K562 (cell line): ENCODE measurements at places on chromosomes 2 and 18. TPM values are rescaled to one million over a fixed set of nuclear protein-coding genes. Genes with fewer than 3 reads are reported as not detected.

- DNase-seq: no peak
Measured at GRCh38 chr2:44267269-44267795, 7.9 kb upstream of the SLC3A1 start.

- DNase-seq: no peak
Measured at GRCh38 chr2:12261986-12262680, 454.6 kb upstream of the TRIB2 start.

- DNase-seq: no peak
Measured at GRCh38 chr18:69830189-69830588, 117.5 kb downstream of the CD226 start.

MYL12B gene
- total RNA-seq: 242 and 256 TPM in 2 replicates

- no peak for DNase-seq
Measured at GRCh38 chr2:181973171-181973783, 12.4 kb upstream of the PPP1R1C start.

DNA sequence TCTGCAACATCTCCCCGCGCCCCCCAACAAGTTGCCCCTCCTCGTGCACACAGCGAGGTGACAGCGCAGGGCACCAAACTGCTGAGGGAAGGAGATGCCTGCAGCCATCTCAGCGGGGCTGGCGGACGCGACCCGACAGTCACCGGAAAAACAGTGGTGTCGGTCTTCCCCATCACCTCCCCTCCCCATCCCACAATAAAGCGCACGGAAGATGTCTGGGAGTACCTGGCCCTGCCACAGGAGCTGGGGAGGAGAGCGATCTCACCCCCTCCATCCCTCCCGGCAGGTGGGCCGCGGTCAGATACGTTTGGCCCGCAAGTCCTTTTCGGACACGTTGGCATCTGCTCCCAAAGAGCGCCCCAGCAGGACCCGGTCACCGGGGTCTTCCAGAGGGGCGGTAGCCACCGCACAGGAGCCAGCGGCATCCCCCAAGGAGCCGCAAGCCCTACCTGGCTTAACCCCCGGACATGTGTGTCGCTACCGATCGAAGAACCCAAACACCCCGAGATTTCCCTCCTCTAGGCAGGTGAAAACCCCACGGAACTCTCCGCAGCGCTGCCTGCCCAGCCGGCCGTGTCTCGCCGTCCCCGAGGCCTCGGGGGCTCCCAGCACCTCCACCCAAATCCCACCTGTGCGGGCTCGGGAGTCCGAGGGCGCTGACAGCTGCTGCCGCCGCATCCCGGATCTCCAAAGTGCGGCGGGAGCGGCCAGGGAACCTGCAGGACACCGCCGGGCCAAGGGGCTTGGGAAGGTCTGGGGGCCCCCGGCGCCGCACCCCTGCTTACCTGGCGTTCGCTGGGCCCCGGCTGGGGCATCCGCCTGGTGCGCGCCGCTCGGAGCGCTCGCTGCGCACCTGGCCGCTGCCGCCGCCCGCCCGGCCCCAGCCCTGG, 657 bp downstream of the ATP8B1 start:
- no peak for DNase-seq

DNA sequence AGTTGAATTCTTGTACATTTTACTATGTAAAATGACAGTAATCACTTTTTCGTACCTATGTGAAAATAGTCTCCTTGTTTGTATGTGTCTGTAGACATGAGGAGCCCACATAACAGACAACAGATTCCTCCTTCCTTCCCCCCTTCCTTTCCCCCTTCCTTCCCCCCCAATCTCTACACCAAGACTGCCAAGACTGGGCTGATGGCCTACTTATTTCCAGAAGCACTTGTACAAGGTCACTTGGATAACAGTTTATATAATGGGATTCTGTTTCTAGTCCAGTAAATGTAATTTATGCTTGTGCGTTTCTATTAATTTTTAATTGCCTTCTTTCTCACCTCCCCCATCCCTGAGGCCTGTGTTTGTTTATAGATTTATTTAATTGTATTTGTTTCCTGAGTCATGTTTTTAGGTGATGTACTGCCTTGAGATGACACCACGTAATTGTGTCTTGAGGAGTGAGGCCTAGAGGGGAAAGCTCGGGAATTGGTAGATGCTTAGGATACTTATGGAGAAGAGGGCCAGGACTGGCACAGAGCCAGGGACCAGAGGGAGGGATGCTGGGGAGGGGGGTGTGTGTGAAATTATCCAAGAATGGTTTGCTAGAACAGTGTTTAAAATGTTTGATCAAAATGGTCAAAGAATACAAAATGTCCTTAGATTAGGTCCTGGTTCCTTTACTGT, 12.3 kb downstream of the B3GNT2 start:
- no peak for DNase-seq

GRCh38 chr18:35193316-35193715, 47.5 kb upstream of the ZNF397 start:
- no peak for DNase-seq
